ENCODE measurements at places on chromosomes 12 and 14. TPM values are rescaled to one million over a fixed set of nuclear protein-coding genes. Genes with fewer than 3 reads are reported as not detected.

GRCh38 chr14:31275731-31276130, 68.1 kb upstream of the HECTD1 start:
- DNase-seq, result no peak
- no peaks in the 10 kb centered on the region for H3K27me3 ChIP-seq
- H3K4me3 ChIP-seq, result no peak overlapping the region
- no peak overlapping the region for H3K27ac ChIP-seq

SELPLG gene
- total RNA-seq, result 1.1 TPM

PTPRB gene
- 10.9 TPM for total RNA-seq

DNA sequence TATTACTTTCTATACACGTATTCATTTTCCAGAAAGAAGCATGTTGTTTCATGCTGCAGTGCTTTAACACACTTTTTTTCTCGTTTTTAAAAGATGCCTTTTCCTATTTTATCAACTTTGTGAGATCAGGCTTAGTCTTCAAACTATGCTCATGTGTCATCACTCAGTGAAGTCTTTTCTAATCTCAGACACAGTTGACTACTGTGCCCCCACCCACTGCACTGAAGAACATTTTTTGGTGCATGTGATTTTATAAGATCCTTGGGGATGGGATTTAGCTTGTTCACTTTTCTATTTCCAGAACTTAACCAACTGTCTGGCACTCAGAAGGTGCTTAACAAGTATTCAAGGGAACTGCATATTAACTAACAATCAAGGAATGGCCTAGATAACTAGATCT, 85.5 kb downstream of the CDK17 start:
- no peaks in the 10 kb centered on the region for H3K27me3 ChIP-seq
- H3K4me1 ChIP-seq, result peaks cover 5% of the 10 kb centered on the region
- DNase-seq, result no peak
- no peak overlapping the region for H3K27ac ChIP-seq
- no peaks in the 10 kb centered on the region for H3K36me3 ChIP-seq
- no peak overlapping the region for H3K4me3 ChIP-seq

ATXN3 gene
- 35.0 TPM for total RNA-seq

DNA sequence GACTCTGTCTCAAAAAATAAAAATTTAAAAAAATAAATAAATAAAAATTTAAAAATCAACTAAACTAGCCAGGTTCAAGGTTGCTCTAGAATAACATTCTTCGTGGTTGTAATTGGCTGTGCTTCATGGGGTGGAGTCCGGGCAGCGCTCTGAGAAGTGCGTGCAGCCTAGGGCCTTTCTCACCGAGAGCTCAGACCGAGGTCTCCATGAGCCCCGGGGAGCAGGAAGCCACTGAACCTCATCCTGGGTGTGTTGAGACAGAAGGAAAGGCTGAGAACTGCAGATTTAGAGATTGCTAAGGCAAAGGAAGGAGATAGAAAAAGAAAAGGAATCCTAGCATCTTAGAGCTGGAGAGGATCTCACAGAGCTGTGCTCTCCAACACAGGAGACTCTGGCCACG, 14.7 kb downstream of the P2RX4 start:
- no peak overlapping the region for H3K27ac ChIP-seq
- H3K36me3 ChIP-seq, result no peaks in the 10 kb centered on the region
- H3K27me3 ChIP-seq, result no peaks in the 10 kb centered on the region
- no peaks in the 10 kb centered on the region for H3K4me1 ChIP-seq

DNA sequence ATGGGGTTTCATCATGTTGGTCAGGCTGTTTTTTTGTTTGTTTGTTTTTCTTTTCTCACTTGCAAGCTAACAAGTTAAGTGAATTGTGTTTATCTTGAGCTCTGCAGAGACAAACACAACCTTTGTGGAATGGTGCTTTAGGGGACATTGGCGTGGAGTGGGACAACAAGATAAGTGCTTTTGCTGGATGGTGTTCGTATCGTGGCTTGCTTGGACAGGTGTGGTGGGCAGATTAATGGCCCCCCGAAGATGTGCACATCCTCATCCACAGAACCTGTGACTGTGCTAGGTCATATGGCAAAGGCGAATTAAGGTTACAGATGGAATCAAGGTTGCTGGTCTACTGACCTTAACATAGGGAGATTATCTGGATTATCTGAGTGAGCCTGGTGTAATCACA, 7.0 kb downstream of the MLXIP start:
- no peaks in the 10 kb centered on the region for H3K36me3 ChIP-seq
- DNase-seq, result no peak
- no peak overlapping the region for H3K27ac ChIP-seq
- H3K4me3 ChIP-seq, result no peak overlapping the region
- H3K4me1 ChIP-seq, result peaks cover 48% of the 10 kb centered on the region

DNAJC22 gene
- 1.1 TPM for total RNA-seq

- DNase-seq, result no peak
- H3K27me3 ChIP-seq, result no peaks in the 10 kb centered on the region
- no peaks in the 10 kb centered on the region for H3K36me3 ChIP-seq
- peaks cover 4% of the 10 kb centered on the region for H3K4me1 ChIP-seq
- no peak overlapping the region for H3K4me3 ChIP-seq
Measured at GRCh38 chr14:105172476-105172875, 3.9 kb upstream of the JAG2 start.

GRCh38 chr14:74085047-74085637, 386 bp downstream of the LIN52 start:
- H3K27me3 ChIP-seq, result no peaks in the 10 kb centered on the region
- no peaks in the 10 kb centered on the region for H3K36me3 ChIP-seq
- DNase-seq, result no peak
- H3K4me3 ChIP-seq, result peak overlapping the region; percentile 68

DNA sequence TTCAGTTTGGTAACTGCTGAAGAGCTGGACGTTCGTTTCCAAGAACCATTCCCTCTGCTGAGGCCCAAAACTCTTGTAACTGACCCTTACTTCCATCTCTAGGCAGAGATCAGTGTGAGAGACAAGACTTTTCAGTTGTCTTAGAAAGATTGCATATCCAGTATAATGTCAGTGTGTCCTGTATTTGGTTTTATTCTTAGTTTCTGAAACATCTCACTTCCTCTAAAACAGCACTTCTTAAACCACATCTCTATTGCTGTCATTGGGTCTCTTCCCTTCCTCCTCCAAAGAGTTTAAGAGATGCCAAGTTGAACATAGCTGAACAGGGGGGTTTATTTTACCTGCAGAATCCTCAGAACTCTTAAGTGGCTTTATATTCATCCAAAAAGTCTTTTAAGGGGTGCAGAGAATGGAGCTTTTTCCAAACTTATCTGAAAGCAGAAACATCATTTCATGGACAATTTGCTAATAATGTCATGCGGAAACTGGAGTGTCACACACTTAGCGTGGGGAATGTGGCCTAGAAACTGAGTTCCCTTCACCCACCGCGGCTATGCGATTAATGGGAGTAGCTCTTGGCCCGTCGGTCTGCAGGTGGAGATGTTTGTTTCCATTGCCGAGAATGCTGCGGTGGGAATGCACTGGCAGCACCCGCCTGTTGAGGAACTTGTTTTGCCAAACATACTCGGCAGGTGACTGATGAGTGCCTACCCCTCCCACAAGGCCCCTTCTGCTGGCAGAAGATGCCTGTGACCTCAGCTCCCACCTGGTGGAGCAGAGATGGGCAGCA, 148.2 kb downstream of the ADGRD1 start:
- DNase-seq, result peak; percentile 10
- no peak overlapping the region for H3K4me3 ChIP-seq
- no peak overlapping the region for H3K27ac ChIP-seq
- no peaks in the 10 kb centered on the region for H3K27me3 ChIP-seq
- H3K36me3 ChIP-seq, result no peaks in the 10 kb centered on the region
- H3K4me1 ChIP-seq, result peaks cover 24% of the 10 kb centered on the region

DNA sequence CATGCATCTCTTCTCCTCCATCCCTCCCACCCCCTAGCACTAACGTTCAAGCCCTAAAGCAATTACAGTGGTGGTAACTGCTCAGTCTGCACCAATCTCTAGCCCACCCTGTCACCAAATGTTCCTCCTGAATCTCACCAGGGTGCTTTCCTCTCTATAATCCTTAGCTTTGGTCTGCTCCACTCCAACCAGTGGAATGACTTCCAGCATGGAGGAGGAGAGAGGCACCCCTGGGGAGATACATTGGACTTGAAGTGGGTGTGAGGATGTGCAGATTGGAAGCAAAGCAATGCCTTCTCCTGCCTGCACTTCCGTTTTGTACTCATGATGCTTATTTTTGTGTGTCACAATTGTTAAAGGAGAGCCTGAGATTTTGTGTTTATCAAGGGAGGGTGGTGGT, 24.1 kb upstream of the RPS6KA5 start:
- no peaks in the 10 kb centered on the region for H3K27me3 ChIP-seq
- no peaks in the 10 kb centered on the region for H3K4me1 ChIP-seq
- no peak overlapping the region for H3K4me3 ChIP-seq

DNA sequence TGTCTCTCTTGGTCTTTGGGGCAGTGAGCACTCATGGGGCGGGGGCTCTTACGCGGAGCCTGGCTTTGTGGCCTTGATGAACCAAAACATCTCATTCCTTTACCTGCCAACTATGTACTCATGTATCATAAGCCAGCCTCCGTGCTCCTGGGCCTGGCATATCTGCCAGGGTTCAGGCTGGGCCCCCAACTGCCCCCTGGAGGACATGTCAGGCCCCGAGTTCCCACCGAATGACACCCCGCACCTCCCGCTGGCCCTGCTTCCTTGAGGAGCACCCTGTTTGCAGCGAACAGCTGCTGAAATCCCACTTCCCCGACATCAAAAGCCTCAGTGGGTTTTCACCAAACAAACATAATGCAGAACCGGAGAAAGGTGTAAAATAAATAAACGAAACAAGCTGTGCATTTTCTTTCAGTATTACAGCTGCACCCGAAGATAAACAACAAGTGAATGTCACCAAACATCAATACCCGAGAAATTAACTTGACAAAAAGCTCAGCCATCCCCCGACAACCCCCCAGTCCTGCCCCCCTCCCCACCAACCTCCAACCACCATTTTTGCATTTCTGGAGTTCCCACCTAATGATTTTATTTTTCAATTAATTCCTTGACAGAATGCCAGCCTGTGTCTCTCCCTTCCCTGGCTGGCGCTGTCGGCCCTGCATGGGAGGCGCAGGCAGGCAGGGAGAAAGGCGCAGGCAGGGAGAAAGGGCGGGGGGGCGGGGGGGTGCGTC, 139.2 kb downstream of the RBM19 start:
- no peaks in the 10 kb centered on the region for H3K36me3 ChIP-seq
- no peaks in the 10 kb centered on the region for H3K27me3 ChIP-seq
- no peak for DNase-seq
- H3K4me1 ChIP-seq, result no peaks in the 10 kb centered on the region
- H3K27ac ChIP-seq, result no peak overlapping the region

- H3K36me3 ChIP-seq, result no peaks in the 10 kb centered on the region
- H3K4me1 ChIP-seq, result peaks cover 3% of the 10 kb centered on the region
- DNase-seq, result no peak
- no peaks in the 10 kb centered on the region for H3K27me3 ChIP-seq
- no peak overlapping the region for H3K27ac ChIP-seq
Measured at GRCh38 chr12:69985656-69986055, 160.6 kb downstream of the MYRFL start.

MSI1 gene
- 7.4 TPM for total RNA-seq

DNA sequence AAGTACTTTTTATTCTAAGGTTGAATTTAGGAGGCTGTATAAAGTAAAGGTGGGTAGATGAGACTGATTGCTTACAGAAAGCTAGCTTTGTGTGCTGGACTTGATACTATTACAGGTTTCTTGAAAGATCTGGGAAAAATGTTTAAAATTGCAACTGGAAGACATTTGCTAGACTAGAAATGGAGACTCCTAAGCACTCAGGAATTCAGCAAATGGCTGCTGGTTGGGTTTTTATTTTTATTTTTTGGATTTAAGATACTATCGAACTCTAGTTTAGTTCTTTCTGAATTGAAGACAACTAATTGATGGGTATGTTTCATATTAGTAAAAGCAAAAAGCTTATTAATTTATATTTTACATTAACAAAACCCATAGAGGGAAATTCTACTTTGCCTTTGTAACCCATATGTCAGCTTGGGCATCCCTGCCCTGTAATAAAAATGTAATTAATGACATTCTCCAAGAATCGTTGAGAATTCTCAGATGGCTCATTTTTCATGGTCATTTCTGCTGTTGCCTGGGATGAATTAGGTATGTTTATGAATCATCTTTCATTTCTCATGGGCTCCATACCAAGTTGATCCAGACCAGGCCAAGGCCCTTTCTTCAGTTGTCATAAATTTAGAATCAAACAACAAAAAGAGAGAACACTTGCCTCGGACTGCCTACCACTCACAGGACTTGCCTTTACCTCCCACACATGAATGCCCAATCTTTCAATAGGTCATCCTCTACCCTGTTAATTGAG, 102.1 kb downstream of the ERGIC2 start:
- H3K4me3 ChIP-seq, result no peak overlapping the region
- no peaks in the 10 kb centered on the region for H3K4me1 ChIP-seq
- H3K36me3 ChIP-seq, result no peaks in the 10 kb centered on the region
- no peak overlapping the region for H3K27ac ChIP-seq
- H3K27me3 ChIP-seq, result no peaks in the 10 kb centered on the region

IFNG gene
- total RNA-seq, result not detected

DNA sequence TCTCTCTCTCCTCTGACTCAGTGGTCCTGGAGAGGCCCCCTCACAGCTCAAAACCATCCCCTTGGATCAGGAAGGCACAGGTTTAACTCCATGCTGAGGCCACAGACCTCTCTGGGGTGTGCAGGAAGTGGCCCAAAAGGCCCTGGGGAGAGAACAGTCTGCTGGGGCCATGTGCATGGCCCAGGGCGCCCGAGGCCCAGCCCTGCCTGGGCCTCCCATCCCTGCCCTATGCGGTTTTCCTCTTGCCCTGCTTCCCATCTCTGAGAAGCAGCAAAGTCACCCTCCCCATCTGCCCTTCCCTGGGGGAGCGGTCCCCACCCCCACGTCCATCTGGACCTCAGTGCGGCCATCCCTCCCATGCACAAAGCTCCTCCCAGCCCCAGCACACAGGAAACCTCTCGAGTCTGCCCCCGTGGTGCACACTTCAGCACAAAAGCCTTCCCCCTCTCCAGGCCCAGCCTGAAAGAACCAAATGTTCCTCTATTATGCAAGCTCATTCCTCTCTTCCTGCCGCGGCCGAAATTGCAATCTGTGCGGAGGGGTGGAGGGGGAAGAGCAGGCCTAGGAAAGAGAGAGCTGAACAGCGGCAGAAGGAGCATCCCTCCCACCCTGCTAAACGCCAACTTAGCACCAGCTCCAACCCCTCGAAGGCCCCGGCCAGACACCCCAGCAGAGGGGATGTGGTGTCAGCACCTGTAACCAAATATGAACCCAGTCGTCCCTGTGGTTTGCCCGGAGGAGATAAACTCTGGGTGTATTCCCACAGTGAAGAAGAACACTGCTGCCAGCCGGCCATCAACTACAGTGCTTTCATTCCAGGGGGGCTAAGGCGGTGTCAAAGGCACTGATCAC, 108.5 kb downstream of the SCARB1 start:
- H3K36me3 ChIP-seq, result no peaks in the 10 kb centered on the region
- no peaks in the 10 kb centered on the region for H3K27me3 ChIP-seq
- DNase-seq, result peak; percentile 88
- no peak overlapping the region for H3K4me3 ChIP-seq
- H3K4me1 ChIP-seq, result peaks cover 32% of the 10 kb centered on the region
- peak overlapping the region; percentile 14 for H3K27ac ChIP-seq

- peak overlapping the region; percentile 97 for H3K27ac ChIP-seq
- H3K4me3 ChIP-seq, result peak overlapping the region; percentile 80
- no peaks in the 10 kb centered on the region for H3K36me3 ChIP-seq
- no peak for DNase-seq
Measured at GRCh38 chr12:56190695-56191155, 1.4 kb upstream of the SMARCC2 start.

Measured in testis (tissue), 5 donors.